ENCODE measurements at places on chromosomes 2 and 18. TPM values are rescaled to one million over a fixed set of nuclear protein-coding genes. Genes with fewer than 3 reads are reported as not detected.

GRCh38 chr2:152497481-152498052 is 162.6 kb downstream of the FMNL2 start:
- DNase-seq: no peak

- no peak for DNase-seq
Observed at GRCh38 chr18:3014503-3015203, 1.7 kb upstream of the LPIN2 start.

DNA sequence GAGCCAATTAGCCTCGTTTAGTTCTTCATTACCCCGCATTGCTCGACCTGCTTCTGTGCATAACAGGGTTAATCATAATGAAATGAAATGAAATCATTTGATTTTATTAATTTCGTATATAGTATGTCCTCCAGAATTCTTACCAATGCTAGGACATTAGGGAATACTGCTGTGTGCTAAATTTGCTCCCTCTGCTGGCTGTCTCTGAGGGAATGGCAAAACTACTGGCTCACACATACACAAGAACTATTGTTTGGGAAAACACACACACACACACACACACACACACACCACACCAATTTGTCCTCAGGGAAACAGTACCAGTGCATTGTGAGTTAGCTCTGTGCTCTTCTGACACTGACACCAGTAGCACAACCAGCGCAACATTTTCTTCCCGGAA is 273.3 kb upstream of the TCF4 start:
- DNase-seq: no peak

GRCh38 chr2:181467966-181468707 is 11.0 kb downstream of the ITGA4 start:
- no peak for DNase-seq

- no peak for DNase-seq
Observed at GRCh38 chr18:59033359-59033758, 106.3 kb upstream of the SEC11C start.

The CAPN13 gene
- polyA plus RNA-seq: 1.6 TPM

The RAMP1 gene
- 18.4 TPM for polyA plus RNA-seq

The MARCHF4 gene
- 0.21 TPM for polyA plus RNA-seq

The LIPT1 gene
- 18.8 TPM for polyA plus RNA-seq

The ZNF396 gene
- polyA plus RNA-seq: 3.5 TPM

The THSD7B gene
- polyA plus RNA-seq: 3.1 TPM

All from right lung (tissue), 10 donors.